ENCODE measurements at places on chromosomes 1 and 21.

DNA sequence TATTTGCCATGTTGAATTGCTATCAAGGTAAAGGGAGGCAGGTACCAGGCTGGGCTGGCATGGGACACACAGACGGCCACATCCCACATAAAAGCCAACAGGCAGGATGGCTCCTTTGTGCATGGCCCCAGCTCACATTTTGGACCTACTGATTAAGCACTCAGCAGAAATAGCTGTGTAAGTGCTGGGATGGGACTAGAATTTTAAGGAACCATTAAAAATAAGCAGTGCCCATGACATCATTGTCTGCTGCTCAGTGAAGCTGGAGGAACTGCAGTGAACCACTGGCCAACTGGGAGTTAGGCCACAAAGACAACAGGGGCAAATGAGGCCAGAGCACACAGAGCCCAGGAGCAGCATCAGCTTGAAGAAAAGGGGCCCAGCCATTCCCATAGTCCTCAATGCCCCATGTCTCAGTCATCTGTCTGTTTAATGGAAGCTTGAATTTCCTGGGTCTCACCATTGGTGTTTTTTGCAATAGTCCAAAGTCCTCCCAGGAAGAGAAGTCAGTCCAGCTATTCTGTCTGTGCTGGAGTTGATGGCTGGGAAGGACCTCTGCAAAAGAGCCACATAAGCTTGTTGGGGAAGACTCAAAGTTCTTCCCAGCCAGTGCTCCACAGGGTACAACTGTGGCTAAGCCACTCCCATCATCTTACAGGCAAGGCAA is 45.3 kb upstream of the TNR start:
- DNase-seq, result no peak

- DNase-seq, result no peak
Measured at GRCh38 chr1:116825207-116825719, 71.0 kb downstream of the CD2 start.

GRCh38 chr1:183239220-183239742 is 53.2 kb downstream of the LAMC2 start:
- no peak for DNase-seq

- DNase-seq, result no peak
Measured at GRCh38 chr21:45448810-45449657, 44.1 kb downstream of the COL18A1 start.

GRCh38 chr21:31193761-31194160 is 150.3 kb downstream of the TIAM1 start:
- DNase-seq, result no peak

- peak; percentile 11 for DNase-seq
Measured at GRCh38 chr1:20466273-20466672, 19.7 kb downstream of the CAMK2N1 start.

DNA sequence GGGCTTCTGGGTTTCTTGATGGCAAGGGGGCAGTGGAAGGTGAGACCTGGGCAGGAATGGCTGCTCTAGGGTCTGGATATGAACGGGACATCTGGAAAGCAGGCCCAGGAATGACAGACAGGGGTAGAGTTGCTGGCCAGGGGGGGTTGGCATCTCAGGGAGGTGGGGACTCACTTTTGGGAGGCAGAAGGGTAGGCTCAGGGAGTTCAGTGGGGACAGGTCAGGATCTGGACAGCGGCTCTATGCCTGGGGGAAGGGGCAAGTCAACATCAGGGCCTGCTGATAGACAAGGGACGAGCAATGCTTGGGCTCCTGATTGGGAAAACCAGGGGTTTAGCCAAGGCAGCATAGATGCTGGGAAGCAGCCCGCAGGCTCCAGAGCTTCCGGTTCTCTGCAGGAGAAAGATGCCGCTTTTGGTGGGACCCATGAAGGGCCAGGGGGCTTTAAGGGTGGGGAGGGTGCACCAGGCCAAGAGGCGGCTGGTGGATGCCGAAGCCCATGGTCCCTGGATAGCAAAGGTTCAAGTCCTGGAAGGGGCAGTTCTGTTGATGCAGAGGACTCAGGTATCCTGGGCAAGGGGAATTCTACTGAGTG is 21.9 kb downstream of the IGFN1 start:
- no peak for DNase-seq

DNA sequence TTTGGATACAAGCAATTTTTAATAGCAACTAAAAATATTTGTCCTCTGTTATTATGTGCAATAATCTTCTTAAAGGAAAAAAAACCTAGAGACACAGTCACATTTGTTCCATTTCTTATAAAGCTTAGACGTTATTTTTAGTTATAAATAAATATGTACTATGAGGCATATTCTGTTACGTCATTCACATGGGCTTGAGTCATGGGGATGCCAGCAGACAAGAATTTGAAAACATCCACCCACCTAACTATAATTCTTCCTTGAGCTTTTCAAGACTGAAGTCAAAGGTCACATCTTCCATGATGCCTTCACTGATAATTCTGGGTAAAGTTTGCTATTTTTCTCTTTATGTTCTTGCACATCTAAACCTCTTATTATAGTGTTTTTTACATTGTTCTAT is 268.8 kb downstream of the KCTD3 start:
- DNase-seq, result no peak

DNA sequence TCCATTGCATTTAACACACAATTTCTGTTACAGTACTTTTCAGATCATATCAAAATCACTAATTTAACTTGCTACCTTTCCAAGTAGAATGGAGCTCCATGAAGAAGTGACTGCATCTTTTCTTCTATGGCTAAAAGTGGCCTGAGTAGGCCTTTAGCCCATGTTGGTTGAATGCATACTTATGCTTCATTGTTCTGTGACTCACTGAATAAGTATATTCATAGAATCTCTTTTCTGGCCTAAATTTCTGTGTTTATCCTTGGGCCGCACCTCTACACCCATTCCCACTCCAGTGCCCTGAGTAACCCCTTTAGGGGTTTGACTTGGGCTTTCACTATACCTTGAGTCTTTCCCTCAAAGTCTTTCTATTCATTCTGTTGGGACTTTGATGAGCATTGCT is 42.1 kb upstream of the ARHGAP29 start:
- DNase-seq, result no peak

- no peak for DNase-seq
Measured at GRCh38 chr1:28956038-28956464, 41.7 kb downstream of the EPB41 start.

GRCh38 chr1:226427131-226427530 is 19.2 kb upstream of the PARP1 start:
- DNase-seq, result no peak

GRCh38 chr1:10915594-10915993 is 96.9 kb upstream of the TARDBP start:
- no peak for DNase-seq

DNA sequence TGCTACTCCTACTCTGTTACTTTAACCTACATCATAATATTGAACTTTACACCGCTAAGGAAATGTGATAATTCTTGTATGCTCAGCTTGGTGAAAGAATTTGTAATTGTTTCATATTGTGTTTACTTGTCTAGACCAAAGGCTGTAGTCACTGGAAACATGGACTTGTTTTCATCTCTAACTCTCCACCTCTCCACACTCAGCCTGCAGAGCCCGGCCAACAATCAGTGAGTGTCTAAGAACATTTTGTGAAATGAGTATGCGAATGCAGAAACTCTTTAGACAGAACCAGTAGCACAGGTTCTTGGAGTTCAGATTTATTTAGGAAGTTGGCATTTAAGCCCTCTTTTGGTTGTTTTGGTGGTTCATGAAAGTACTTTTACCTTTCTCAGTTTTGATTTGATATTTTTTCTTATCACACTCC is 3.2 kb upstream of the RWDD3 start:
- DNase-seq, result no peak

GRCh38 chr1:108561689-108562326 is 1.9 kb downstream of the EEIG2 start:
- DNase-seq, result peak; percentile 69
